ENCODE measurements at places on chromosomes 5 and 9. TPM values are rescaled to one million over a fixed set of nuclear protein-coding genes. Genes with fewer than 3 reads are reported as not detected.

DNA sequence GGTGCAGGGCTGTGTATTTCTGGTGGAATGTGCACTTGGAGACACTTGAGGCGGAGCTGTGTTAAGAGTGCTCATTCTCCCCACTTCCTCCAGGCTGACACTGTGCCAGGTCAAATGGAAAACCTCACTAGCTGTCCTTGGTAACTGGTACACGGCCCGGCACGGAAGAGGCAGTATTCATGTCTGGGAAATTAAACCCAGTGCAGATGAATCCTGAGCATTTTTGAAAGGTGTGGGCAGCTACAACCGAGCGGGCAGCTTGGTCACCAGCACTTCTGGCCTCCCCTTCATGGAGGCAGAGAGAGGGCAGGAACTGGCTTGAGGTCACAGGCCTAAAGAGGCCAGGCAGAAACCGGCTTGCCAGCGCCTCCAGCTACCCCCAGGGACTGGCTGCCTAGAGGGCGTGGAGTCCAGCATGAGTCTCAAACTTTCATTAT is 1.6 kb downstream of the CLPTM1L start:
- no peak for DNase-seq

GRCh38 chr5:24644761-24645160 is at the start of gene CDH10:
CDH10 (minus strand) TSS chr5:24644978; CDS start chr5:24593490, 51,488 bp downstream.
- peak; percentile 62 for DNase-seq

- DNase-seq = no peak
Measured at GRCh38 chr9:14849851-14850250, 60.4 kb downstream of the FREM1 start.

DNA sequence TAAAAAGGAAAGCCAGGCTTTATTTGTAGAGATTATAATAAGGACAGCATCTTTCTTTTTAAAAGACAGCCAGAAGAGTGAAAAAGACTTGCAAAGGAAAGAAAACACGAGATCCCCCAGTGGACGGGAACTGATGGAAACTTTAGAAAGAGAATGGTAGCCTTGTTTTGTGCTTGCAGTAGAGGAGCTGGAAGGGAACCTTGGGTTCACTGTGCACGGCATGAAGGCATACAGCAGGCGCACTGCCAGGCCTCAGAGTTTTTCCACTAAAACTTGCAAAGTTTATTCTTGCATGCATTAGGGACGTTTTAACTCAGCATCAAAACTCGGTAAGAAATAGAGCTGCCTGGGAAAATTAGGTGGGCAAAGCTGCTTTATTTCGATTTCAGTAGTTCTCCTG is 248.6 kb downstream of the IRX1 start:
- no peak for DNase-seq

DNA sequence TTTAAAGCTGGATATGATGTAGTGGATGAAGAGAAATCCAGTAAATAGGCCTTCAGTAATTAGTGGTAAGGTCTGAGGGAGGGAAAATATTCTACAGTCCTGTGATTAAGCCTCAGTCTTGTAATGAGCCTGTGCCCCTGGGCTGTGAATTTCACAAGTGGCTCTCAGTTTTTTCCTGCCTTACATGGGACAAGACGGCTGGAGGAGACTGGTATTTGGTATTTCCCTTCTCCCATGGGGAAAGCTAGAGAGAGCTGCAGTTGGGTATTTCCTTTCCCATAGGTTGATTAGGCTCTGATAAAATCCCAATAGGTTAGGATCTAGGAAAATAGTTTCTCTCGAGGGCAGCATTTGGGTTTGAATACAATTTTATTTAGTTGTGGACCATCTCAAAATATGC is 62.2 kb upstream of the GNA14 start:
- DNase-seq = no peak

- no peak for DNase-seq
Measured at GRCh38 chr5:19986806-19987205, 1.2 kb downstream of the CDH18 start.

GRCh38 chr5:142798099-142798770 is 28.1 kb downstream of the ARHGAP26 start:
- DNase-seq = no peak

DNA sequence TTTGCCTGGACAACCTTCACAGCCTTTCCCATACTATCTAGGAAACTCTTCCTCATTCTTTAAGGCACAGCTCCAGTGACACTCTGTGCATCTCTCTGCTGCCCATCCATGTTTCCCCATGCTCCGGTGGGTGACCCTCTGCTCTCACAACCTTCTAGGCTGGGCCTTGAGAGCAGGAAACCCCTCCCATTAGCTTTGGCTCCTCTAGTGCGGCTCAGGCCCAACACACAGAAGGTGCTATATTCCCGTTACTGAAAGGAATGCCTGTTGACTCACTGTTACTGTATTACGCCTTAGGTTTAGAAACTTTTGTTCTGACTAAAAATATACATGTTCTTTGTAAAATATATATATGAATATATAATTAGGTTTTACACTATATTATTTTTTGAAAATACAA is 8.1 kb upstream of the CCL28 start:
- DNase-seq = no peak

FAM221B gene
- 0.19 TPM for total RNA-seq

GRIN1 gene
- 0.14 TPM for total RNA-seq

TMC1 gene
- 0.33 TPM for total RNA-seq

FABP6 gene
- 1.5 TPM for total RNA-seq

TSTD2 gene
- total RNA-seq = 24.4 TPM

ADAMTSL1 gene
- total RNA-seq = 2.5 TPM

TMEM252 gene
- total RNA-seq = not detected
